C1 segment of cervical spinal cord (tissue), 14 donors: ENCODE measurements at places on chromosomes 5 and 9.

GRCh38 chr5:132254321-132254977, 3.0 kb upstream of the PDLIM4 start:
- DNase-seq: no peak

DNA sequence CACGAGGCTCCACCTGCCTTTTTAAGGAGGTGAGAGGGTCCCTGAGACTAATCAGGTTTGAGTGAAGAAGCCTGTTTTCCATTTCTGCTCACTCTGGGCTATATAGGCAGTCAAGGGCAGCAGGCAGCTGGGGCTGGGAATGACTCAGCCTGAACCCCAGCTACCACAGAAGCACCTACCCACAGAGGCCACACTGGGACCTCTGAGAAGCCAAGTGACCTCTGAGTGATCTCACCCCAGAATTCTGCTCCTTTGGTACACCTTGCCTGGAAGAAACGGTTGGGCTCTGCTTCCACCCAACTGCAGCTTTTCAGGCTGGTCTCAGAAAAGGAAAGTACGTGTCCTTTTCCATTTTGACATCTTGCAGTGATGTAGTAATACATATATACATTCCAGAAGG, 6.8 kb downstream of the FAM219A start:
- DNase-seq: no peak

- peak; percentile 11 for DNase-seq
Measured at GRCh38 chr9:5442400-5443011, 4.8 kb upstream of the PLGRKT start.

GRCh38 chr5:67878933-67879332, 336.6 kb upstream of the PIK3R1 start:
- DNase-seq: no peak

DNA sequence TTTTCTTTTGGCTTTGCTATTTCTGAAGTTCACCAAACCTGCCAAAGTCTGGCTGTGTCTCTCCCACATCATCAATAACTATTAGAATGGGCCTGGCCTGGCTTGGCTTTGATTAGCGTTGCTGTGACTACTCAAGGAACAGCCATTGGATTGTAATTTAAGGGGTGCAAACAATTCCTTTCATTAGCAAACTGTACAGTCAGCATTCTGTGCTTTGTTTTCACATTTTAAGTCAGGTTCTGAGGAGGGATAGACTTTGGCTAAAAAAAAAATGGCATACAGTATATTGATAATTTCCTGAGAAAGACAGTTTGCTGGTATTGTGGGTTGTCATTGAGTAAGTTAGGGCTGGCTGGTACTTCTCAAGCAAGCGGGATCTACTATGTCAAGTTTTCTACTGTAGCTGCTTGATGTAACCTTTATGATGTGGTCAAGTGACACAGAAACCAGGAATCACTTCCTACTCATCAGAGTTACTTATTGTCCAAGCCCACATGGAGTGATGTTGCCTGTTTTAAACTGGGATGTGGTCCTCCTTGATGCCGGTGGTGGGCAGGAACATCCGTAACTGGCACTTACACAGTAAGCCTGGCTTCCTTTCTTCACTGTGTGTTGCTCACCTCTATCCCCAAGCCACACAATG, 161.4 kb downstream of the CD180 start:
- no peak for DNase-seq

GRCh38 chr9:14348373-14349145, 34.6 kb upstream of the NFIB start:
- DNase-seq: no peak

- no peak for DNase-seq
Measured at GRCh38 chr5:175681045-175681967, 23.4 kb downstream of the HRH2 start.

GRCh38 chr5:83151821-83152220, 74.5 kb downstream of the XRCC4 start:
- no peak for DNase-seq

DNA sequence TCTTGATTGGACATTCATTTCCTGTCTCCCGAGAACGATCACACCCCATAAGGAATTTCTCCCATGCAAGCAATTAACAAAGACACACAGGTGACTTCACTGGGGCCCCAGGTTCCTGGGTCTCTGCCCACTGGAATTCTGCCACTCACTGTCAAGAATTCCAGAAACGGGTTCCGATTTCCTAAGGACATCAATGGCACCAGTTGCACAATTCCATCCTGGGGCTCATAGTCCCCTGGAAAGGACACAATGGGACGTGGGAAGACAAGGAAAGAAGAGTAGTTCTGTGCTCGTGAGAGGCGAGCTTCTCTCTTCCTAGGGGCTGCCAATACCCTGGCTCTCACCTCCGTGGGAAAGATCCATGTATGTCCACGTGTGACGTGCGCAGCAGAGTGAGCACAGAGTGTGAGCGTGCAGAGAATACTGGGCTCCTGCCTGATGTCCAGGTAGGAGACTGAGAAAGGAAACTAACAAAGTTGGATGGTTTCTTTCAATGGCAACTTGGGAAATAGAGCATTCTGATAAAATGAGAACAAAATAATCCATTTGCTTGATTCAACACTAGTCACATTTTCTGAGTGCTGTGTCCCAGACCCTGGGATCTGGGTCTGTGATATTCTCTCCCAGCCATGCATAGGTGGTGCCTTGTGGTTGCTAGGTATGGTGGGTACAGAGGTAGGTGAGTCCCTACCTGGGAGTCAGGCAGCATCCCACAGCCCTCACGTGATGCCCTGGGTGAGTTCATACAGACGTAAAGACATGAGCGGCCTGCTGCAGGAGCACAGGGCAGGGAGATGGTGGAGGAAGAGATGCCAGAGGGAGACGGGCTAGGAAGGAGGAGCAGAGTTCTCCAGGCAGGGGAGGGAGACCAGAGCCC, 159.8 kb downstream of the COL23A1 start:
- DNase-seq: no peak

- DNase-seq: no peak
Measured at GRCh38 chr9:119675951-119676350, 306.7 kb upstream of the BRINP1 start.

DNA sequence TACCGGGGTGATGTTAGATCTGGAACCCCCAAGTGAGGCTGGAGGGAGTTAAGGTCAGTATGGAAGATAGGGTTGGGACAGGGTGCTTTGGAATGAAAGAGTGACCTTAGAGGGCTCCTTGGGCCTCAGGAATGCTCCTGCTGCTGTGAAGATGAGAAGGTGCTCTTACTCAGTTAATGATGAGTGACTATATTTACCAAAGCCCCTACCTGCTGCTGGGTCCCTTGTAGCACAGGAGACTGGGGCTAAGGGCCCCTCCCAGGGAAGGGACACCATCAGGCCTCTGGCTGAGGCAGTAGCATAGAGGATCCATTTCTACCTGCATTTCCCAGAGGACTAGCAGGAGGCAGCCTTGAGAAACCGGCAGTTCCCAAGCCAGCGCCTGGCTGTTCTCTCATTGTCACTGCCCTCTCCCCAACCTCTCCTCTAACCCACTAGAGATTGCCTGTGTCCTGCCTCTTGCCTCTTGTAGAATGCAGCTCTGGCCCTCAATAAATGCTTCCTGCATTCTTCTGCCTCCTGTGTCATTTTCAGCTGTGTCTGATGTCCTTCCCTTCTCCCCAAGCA, 2.3 kb upstream of the MYOZ3 start:
- DNase-seq: no peak

DNA sequence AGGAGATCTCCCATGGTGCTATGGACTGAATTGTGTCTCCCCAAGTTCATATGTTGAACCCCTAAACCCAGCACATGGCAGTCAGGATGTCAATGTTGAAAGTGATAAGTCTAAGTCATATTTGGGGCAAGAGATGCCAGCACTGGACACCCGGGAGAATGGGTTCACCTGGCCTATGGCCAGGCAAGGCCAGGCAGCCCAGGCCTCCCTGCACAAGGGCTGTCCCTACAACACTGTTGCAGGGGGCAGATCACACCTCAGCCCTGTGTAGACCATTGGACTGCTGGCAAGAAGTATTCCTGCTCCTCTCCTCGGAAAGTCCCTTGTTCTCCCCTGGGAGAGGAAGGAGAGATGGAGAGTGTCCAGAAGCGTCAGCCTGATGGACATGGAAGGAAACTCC, 240.5 kb downstream of the GADD45G start:
- DNase-seq: no peak

- DNase-seq: no peak
Measured at GRCh38 chr5:55021410-55021809, 2.6 kb upstream of the GZMK start.

DNA sequence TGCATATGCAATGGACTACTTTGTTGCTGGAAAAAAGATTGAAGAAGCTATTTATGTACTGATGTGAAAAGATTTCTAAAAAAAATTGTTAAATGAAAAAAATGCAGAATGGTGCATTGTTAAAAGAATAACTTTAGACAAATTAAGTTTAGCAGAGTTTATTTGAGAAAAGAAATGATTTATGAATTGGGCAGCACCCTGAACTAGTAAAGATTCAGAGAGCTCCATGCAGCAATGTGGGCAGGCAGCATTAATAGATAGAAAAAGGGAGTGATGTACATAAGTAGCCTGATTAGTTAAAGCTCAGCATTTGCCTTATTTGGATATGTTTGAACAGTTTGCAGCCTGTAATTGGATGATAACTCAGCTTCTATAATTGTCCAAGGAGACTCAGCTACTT, 677.9 kb upstream of the SEMA6A start:
- no peak for DNase-seq

- DNase-seq: no peak
Measured at GRCh38 chr5:962801-963200, 45.8 kb upstream of the NKD2 start.

DNA sequence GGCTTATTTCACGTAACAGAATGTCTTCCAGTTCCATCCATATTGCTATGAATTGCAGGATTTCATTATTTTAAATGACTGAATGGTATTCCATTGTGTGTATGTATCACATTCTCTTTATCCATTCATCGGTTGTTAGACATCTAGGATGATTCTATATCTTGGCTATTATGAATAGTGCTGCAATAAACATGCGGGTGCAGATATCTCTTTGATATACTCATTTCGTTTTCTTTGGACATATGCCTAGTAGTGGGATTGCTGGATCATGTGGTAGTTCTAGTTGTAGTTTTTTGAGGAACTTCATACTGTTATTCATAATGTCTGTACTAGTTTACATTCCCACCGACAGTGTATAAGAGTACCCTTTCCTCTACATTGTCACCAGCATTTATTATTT, 460.5 kb downstream of the MAN2A1 start:
- DNase-seq: no peak

DNA sequence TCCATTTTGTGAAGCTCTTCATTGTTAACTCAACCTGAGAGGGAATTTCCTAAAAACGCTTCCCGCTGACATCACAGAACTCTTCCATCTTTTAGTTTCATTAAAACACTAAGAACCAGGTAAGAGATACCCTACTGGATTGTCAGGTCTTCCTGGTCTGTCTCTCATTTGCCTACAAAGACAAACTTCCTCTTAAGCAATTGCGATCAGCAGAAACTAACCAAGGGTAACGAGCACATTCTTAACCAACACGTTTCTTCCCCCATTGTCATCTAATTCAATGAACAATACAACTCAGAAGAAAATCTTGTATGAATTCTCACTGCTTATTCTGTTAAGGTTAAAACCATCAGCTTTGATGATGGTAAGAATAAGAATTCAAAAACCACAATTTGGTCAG, 6.6 kb downstream of the FBXW11 start:
- DNase-seq: no peak

DNA sequence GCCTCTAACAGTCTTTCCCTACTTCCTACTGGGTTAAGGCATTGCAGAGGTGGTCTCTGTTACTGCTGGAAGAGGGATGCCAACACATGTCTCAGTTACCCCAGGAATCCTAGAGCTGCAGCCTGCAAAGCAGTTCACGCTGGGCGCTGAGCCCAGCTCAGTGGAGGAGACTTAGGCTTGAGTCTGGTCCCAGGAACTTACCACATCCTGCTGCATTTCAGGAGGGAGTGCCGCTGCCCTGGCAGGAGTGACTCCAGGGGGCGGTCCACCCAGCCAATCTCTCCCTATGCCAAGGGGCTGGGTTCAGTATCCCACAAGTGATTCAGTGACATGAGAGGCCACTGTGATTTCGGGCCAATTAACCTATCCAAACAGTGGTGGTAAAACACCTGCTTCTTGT, 7.6 kb downstream of the TTC16 start:
- no peak for DNase-seq

DNA sequence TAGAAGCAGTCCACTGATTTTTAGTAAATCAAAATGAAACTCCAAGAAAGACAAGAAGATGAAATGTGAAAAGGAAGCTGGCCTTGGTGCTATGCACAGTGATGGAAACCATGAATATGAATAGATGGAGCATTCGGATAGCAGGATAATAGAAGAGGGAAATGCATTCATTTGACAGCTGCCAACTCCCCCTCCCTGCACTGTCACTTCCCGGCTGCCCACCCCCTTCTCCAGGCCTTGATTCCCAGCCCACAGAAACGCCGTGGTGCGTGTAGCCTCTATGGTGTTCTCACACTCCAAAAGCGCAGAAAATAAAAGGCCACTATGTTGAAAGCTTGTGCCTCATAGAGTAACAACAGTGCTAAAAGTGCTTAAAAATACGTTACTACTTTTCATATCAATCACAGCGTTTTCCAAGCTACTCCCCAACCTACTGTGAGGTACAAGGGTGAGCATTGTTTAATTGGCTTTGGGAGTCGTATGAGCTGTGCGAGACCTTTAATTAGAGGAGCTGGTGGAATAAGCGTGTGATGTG, 26.1 kb upstream of the IFNK start:
- DNase-seq: peak; percentile 37

DNA sequence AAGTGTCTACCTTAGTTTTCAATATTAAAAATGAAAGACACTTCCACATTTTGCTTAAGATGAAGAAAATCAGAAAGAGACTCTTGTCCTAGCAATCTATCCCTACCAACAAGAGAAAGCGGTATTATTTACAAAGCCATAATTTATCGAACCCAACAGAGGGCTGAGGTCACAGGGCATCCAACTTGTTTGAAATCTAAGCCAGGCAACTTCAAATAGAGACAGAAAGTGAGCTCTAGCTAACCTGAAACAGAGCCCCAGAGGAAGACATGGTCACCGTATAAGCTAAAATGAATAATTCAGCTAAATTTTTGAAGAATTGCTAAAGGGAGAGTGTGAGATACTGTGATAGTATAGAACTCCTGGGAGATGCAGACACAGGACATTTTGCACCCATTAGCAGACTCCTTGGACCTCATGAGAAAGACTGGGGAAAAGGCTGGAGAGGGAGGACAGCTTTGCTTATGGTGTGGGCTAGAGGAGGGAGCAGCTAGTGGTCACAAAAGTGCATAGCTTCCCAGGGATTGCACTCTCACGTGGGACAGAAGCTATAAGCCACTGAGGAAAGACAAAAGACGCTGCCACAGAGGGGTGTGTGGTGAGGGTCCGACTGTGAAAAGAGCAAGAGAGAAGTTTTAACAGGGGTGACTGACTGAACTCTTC, 624.2 kb upstream of the GRIN3A start:
- DNase-seq: no peak

GRCh38 chr5:32151198-32151597, 22.9 kb downstream of the GOLPH3 start:
- no peak for DNase-seq

- no peak for DNase-seq
Measured at GRCh38 chr5:150491876-150492275, 16.1 kb upstream of the NDST1 start.

- peak; percentile 75 for DNase-seq
Measured at GRCh38 chr5:16600397-16600796, 16.4 kb downstream of the RETREG1 start.
